ENCODE measurements at places on chromosomes 1 and 21. TPM values are rescaled to one million over a fixed set of nuclear protein-coding genes. Genes with fewer than 3 reads are reported as not detected.

The GNG4 gene
- total RNA-seq = 0.31 TPM

The UBASH3A gene
- not detected for total RNA-seq

The WDR64 gene
- total RNA-seq = not detected

The CRYAA gene
- total RNA-seq = not detected

The PTGFR gene
- 6.0 TPM for total RNA-seq

The RHEX gene
- total RNA-seq = not detected

The KCNH1 gene
- not detected for total RNA-seq

The ITLN2 gene
- not detected for total RNA-seq

The C1QA gene
- total RNA-seq = not detected

The IL19 gene
- total RNA-seq = not detected

The NPPA gene
- total RNA-seq = not detected

The VN1R5 gene
- total RNA-seq = not detected

The BRDT gene
- total RNA-seq = not detected

The CENPL gene
- total RNA-seq = 16.1 TPM

The LEMD1 gene
- 1.8 TPM for total RNA-seq

The OR6K3 gene
- not detected for total RNA-seq

The NBPF10 gene
- 0.85 TPM for total RNA-seq

The RASAL2 gene
- 32.8 TPM for total RNA-seq

The OR2T29 gene
- total RNA-seq = not detected

The NPHS2 gene
- total RNA-seq = not detected

The OR2L13 gene
- total RNA-seq = not detected

The RGS16 gene
- total RNA-seq = 0.07 TPM

The OLIG2 gene
- not detected for total RNA-seq

The OR2L2 gene
- not detected for total RNA-seq

The SLAMF7 gene
- 4.7 TPM for total RNA-seq

The IFI44L gene
- total RNA-seq = 31.8 TPM

The INKA2 gene
- total RNA-seq = 3.2 TPM

The DYNLT5 gene
- total RNA-seq = not detected

The LCE2A gene
- total RNA-seq = 0.71 TPM

The GOLPH3L gene
- 20.9 TPM for total RNA-seq

The CLEC20A gene
- not detected for total RNA-seq

The PTAFR gene
- total RNA-seq = 6.7 TPM

The FAM163A gene
- total RNA-seq = not detected

The HUNK gene
- total RNA-seq = 0.17 TPM

The RERE gene
- 23.1 TPM for total RNA-seq

The SLC2A1 gene
- 204 TPM for total RNA-seq

The GREM2 gene
- not detected for total RNA-seq

The DCST2 gene
- total RNA-seq = 0.27 TPM

The ACKR1 gene
- total RNA-seq = not detected

The NSUN4 gene
- 22.9 TPM for total RNA-seq

The MAP3K7CL gene
- total RNA-seq = 14.5 TPM

The DNALI1 gene
- total RNA-seq = 0.71 TPM

The PLPPR5 gene
- total RNA-seq = 0.20 TPM

The IL23R gene
- total RNA-seq = not detected

The KCNJ9 gene
- not detected for total RNA-seq

The SPRR4 gene
- 0.18 TPM for total RNA-seq

The ACTN2 gene
- not detected for total RNA-seq

The KRTAP19-1 gene
- not detected for total RNA-seq

The AGTRAP gene
- total RNA-seq = 83.9 TPM
